ENCODE measurements at places on chromosomes 2 and 18.

GRCh38 chr18:57901825-57902589, 98.9 kb upstream of the ATP8B1 start:
- DNase-seq = no peak

DNA sequence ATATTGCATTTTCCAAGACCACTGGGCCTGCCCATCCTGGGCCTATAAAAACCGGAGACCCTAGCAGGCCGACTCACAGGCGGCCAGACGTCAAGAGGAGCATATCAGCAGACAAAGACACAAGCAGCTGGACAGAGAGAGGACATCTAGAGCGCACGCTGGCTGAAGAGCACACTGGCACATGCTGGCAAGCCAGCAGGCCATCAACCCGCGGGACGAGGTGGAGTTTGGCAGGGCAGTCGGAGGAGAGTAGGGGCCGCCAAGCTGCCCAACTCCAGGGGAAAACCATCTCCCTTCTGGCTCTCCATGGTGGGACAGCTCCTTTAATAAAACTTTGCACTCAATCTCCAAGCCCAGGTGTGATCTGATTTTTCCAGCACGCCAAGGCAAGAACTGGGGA, 36.6 kb upstream of the RAB27B start:
- no peak for DNase-seq

DNA sequence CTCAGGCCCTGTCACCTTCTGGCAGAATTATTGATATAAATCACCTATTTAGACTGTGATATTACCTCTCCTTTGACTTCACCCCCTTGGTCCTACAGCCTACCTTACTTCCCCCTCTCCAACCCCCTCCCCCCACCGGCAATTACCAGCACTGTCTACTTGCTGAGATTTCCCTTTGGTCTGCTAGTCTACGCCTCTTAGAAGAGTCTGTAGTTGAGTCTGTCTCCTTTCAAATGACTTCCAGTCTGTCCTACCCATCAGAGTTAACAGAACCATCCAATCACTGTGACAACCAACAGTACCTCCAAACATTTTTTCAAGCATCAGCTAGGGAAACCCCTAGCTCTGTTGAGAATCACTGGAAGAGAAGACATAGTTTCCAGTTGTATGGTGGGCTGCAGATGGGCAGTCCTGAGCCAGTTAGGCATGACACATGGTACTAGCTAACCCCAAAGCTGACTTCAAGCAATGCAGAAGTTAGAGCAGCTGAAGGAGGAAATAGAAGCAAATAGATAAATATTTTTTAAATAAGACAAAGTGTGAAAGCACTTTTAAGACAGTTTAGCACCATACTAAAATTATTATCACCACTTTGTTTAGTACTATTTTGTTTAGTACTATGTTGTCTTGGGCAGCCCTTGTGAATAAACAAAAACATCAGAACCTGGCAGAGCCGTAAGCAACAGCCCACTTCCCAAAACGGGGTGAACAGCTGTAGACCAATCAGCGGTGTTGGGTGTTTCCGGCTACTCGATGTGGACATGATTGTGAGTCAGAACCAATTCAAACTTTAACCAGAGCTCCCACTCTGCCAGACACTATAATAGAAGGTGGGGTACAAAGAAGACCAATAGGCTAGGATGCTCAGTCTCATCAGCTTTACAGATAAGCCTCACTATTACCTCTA, 2.7 kb upstream of the ASNSD1 start:
- no peak for DNase-seq

GRCh38 chr2:119730671-119731177, 29.0 kb upstream of the PTPN4 start:
- no peak for DNase-seq

GRCh38 chr2:6917071-6917760, at the start of gene RNF144A:
TSS of gene RNF144A (plus strand) at chr2:6917412. CDS start at chr2:6996927, 79,515 bp downstream.
- DNase-seq = peak; percentile 43

DNA sequence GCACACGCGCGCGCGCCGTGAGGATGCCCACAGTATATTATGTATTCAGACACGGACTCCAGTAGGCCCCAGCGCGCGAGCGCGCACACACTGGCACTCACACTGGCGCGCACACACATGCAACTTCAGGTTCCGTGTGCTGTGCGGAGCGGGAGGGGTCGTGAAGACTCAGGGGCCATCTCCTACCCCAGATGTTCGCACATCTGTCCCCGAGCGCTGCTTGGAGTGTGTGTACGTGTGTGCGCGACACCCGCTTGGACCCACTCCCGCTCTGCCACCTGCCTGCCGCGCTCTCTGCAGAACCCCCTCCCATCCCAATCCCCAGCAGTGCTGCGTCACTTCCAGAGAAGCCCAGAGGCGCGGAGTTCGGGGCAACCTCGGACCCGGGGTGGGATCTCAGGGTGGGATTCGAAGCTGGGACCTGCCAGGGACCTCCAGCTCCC, 2.6 kb downstream of the NRP2 start:
- DNase-seq = no peak

DNA sequence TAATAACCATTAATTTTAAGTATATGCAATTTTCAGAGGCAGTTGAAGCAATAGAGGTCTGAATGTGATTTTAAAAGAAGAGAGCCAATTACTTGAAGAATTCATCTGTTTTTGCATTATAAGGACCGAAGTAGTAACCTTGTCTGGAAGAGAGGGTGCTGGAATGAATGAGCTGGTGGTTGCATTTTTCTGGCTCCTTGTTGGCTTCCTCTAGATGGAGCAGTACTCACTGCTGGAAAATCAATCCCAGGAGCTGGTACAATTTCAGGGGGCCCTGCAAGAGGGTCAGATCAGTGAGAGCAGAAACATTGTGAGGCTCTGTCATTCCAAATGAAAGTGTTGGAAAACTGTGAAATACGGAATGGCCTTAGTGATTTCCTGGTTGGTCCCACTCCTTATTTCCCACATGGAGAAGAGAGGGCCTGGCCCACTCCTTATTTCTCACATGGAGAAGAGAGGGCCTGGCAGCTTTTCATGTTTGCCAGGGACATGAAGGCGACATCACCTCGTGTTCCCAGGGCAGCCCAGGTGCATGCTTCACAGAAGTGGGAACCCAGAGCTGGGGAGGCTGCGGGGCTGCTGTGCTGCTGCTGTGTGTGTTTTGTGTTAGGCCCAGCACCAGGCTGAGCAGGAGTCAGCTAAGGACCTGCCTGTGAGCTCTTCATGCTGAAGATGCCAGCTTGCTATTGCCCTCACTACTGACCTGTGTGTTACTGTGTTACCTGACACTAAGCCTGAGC, 197.4 kb downstream of the SNTG2 start:
- no peak for DNase-seq
